ENCODE measurements at places on chromosomes 12 and 14.

GRCh38 chr12:120538281-120539156, 4.4 kb downstream of the RNF10 start:
- no peak for DNase-seq

GRCh38 chr14:95244587-95244986, 75.1 kb downstream of the CLMN start:
- DNase-seq = no peak

DNA sequence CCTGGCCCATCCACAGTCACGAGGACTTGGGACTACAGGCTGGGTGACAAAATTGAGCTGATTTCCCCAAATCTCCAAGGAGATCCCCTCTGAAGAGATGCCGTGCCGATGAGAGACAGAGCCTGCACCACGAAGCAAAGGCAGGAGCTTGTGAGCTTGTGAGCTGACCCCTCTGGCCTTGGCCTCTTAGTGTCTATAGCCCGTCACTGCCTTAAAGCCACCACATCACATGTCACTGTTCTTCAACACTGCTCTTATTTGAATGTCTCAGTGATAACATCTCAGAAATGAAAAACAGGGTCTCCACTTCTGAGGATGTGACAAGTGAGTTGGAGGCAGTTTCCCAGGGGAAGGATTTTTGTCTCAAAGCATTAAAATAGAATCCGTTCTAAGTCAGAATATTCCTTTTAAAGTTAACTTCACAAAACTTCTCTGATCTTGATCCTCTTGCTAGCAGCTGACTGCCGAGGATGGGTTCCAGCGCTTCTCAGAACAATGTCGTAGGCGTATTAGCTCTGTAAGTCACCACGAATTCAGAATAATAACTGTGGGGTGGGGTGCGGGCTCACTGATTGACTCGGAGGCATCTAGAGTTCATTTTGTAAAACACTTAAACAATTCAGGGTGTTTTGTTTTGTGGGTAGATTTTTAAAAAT, 37.5 kb downstream of the CHST11 start:
- DNase-seq = peak; percentile 18

DNA sequence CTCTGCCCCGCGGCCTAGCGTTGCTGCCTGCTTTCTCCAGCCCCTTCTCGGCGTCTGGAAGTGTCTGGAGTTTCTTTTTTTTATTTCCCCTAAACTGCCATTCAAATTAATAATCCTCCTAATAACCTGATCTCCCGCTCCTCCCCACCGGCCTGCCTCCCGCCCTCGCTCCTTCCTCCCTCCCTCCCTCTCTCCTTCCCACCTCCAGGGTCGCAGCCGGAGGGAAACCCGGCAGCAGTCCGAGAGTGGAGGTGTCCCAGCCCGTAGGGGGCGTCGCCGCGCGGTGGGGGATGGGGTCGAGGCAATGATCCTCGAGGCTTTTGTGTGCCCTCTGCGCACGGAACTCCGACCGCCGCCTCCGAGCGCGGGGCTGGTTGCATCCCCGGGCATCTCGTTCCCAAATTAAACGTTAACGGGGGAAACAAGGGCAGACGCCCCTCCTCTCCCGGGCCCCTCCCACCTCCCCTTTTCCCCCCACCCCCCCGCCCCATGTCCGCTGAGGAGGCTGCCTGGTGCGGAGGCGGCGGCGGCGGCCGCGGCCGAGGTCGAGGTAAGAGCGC, 1.0 kb upstream of the SOCS2 start:
- DNase-seq = peak; percentile 37

DNA sequence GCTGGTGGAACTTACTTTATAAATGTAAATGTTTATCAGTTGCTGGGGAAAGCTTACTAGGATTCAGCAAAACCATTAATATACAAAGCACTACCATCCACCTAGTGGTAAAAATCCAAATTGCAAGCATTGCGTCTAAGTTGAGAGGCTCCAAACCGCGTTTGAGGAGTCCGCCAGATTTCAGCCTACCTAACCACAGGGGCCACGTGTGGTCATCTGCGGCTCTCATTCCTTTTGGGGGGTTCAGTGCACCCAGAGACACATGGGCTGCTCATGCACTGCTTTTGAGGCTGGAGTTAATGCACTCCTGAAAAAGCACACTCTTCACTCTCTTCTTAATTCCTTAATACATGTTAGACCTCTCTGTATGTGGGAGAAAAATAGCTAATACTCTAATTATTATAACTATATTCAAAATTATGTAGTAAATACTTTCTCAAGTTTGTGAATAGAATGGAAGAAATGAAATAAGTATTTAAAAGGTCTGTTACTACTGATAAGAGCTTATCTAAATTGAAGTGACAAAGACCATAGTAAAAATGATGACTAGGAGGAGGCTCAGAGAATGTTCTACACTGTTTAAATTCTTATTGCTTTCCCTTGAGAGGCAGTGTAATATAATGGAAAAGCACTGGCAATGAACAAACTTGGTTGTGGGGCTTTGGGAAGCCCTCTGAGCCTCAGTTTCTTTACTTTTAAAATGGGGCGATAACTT, 41.4 kb upstream of the MANSC4 start:
- no peak for DNase-seq

GRCh38 chr12:89231686-89232085, 120.6 kb downstream of the DUSP6 start:
- DNase-seq = no peak

DNA sequence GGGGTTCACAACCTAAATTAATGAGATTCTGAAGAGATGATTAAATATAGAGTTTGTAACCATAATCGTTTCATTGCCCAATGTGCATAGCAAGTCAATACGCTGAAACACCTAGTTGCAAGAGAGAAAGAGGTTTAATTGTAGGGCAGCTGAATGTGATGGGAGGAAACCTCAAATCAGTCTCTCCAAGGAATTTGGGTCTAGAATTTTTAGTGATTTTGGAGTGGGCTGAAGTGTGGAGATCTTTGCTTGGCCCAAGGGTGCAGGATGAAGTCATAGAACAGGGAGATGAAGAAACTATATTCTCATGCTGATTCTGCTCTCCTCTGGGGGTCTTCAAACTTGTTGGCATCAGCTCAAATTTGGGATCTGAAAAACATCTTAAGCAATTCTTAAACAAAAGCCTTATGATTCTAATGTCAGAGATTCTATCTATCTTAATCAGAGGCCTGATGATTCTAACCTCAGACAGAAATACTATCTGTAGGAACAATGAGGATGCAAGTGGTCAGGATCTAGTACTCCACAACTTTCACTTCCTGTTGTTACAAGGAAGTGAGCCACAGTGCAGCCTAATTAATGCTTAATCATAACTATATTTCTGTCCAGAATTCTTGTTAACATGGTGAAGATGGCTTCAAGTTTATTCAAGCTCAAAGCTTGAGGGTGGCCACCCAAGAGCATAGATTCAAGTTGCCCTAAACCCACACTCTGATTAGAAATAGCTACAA, 80.2 kb upstream of the FUT8 start:
- no peak for DNase-seq

DNA sequence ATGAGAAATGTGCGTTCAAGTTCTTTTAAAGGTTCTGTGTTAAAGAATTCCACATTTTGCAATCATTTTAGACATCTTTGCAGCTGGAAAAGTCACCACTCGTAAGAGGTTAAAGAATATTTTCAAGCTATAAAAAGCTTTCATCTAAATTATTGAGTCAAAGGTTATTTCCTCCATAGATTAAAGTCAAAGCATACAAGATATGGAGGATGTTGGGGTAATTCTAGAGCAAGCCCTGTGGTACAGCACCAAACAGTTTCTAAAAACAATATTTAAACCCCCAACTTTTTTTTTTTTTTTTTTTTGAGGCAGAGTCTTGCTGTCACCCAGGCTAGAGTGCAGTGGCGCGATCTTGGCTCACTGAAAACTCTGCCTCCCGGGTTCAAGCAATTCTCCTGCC, 1299.8 kb upstream of the TMEM132C start:
- no peak for DNase-seq

GRCh38 chr12:6195665-6196535, 4.3 kb upstream of the CD9 start:
- peak; percentile 32 for DNase-seq

GRCh38 chr14:105168979-105169507, 467 bp upstream of the JAG2 start:
- DNase-seq = no peak

- no peak for DNase-seq
Observed at GRCh38 chr12:68481181-68481941, 129.3 kb upstream of the RAP1B start.

DNA sequence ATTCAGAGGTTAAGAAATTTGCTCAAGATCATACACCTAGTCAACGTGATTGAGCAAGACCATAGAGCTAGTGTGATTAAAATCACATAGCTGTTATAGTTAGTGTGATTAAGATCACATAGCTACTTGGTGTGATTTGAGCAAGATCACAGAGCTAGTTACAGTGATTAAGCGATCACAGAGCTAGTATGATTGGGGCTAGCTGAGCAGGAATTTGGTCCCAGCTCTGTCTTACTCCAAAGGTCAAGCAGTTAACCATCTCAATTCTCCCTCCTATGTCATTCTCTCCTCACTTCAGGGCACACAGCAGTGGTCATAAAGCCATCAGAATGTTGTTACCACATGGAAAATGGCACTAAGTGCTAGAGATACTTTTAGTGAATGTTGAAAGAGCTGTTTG, 158.2 kb downstream of the SPTSSA start:
- no peak for DNase-seq

- DNase-seq = no peak
Observed at GRCh38 chr14:56137453-56137807, 19.2 kb downstream of the PELI2 start.

GRCh38 chr12:131197490-131197889, 243.8 kb downstream of the ADGRD1 start:
- DNase-seq = no peak

DNA sequence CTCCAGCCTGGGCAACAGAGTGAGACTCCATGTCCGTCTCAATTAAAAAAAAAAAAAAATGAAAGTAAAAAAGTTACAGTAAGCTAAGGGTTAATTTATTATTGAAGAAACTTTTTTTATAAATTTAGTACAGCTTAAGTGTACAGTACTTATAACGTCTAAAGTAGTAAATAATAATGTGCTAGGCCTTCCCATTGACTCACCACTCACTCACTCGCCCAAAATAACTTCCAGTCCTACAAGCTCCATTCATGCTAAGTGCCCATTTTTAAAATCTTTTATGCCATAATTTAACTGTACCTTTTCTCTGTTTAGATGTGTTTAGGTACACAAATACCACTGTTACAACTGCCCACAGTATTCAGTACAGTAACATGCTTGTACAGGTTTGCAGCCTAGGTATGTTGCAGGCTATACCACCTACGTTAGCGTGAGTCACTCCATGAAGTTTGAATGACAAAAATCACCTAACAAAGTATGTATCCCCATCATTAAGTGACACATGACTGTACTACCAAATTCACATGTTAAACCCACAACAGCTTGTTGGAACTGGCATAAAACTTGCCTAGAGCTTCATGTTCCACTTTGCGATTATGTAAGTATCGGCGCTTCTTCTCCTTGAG, 10.7 kb downstream of the KANSL2 start:
- DNase-seq = no peak

DNA sequence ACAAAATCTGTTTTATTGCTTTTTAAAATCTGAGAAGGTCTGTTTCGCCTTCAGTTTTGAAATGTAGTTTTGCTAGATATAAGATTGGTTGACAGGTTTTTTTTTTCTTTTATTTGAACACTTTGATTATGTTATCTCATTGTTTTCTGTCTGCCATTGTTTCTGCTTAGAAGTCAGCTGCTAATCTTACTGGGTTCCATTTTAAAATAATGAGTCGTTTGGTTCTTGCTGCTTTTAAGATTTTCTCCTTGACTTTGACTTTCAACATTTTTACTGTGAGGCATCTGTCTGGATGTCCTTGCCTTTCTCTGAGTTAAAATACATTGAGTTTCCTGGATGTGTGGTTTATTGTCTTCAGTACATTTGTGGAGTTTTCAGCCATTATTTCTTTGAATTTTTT, 56.7 kb downstream of the ADIPOR2 start:
- DNase-seq = no peak

GRCh38 chr14:104393898-104394381, 185.6 kb upstream of the C14orf180 start:
- peak; percentile 66 for DNase-seq

- no peak for DNase-seq
Observed at GRCh38 chr14:85531587-85532373, 1.8 kb downstream of the FLRT2 start.

GRCh38 chr14:46999661-47000060, 348.1 kb upstream of the RPL10L start:
- no peak for DNase-seq

DNA sequence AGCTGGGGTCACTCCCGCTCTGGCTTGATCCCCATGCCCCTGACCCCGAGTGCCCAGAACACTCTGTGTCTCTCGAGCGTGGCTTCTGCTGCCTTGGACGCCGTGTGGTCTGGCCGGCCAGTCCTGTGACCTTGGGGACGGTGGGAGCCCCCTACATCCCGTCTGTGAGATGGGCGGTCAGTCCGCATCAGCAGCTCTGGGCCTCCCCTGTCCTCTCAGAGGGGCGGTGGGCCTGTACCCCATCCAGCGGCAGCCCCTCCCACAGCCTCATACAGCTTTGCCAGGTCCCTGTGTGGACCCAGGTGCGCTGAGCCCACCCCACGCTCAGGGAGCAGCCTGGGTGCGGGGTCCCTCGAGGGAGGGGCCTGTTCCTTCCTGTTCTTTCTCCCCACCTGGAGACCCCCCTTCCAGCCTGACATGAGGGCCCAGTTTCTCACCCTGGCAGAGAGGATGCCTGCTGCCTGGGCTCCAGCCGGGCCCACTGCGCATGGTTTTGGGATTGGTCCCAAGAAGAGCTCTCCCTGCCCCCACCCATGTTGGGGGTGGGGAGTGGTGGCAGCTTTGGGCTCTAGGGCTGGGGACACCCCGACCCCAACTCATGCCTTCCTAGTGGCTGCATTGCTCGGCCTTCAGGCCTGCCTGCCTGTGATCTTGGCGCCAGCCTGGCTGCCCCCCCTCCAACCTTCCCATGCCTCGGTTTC, 1.5 kb downstream of the MTA1 start:
- DNase-seq = no peak

DNA sequence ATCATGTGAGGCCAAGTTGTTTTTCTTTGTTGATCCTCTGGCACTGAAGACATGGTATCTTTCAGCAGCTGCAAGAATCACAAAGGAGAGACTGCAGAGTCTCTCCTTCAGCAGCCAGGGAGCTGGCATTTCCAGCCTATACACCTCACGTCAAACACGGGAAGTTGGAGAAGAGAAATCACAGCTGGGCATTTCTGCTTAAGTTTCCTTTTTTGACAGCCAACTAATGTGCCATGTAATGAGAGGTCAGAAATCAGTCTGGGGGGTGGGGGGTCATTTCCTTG, 28.3 kb downstream of the PHLDA1 start:
- DNase-seq = no peak

DNA sequence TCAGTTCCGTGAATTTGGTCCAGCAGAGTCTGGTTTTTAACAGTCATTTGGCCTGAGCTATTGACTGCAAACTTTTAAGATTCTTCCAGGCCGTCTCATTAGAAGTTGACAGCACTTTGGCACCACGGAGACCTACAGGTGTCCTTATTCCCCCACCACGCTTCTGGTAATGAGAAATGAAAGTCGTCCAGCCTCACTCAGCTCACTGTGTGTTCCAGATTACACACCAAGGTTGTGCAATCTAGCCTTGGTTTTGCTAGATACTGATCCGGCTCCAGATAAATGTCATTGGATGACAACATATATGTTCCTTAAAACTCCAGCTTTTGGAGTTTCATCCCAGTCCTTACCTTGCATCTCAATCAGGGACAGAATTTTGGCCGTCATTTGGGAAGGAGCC, 210.4 kb downstream of the CHST11 start:
- DNase-seq = no peak

Data from activated naive CD4-positive, alpha-beta T cell (primary cell).